ENCODE measurements at places on chromosomes 5 and 9.

DNA sequence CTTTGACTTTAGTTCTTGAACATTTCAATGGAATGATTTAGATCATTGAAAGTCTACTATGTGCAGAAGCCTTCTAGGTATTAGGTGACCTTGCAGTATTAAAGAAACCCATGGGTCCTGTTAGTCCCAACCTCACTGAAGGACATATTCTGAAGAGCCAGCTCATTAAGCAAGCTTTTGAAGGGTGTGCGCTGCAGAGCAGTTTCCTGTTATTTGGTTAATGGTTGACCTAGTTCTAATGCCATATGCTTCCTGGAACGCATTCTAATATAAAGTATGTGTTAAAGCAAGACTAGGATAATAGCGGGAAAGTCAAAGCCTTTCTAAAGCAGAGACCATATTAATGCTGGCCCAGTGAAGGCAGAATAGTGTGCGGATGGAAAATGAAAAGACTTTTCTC, 20.1 kb downstream of the ZNF462 start:
- no peak for DNase-seq

GRCh38 chr5:175597718-175598117, 60.2 kb upstream of the HRH2 start:
- DNase-seq: peak; percentile 0

GRCh38 chr5:2738156-2738699, 13.2 kb downstream of the IRX2 start:
- DNase-seq: no peak

DNA sequence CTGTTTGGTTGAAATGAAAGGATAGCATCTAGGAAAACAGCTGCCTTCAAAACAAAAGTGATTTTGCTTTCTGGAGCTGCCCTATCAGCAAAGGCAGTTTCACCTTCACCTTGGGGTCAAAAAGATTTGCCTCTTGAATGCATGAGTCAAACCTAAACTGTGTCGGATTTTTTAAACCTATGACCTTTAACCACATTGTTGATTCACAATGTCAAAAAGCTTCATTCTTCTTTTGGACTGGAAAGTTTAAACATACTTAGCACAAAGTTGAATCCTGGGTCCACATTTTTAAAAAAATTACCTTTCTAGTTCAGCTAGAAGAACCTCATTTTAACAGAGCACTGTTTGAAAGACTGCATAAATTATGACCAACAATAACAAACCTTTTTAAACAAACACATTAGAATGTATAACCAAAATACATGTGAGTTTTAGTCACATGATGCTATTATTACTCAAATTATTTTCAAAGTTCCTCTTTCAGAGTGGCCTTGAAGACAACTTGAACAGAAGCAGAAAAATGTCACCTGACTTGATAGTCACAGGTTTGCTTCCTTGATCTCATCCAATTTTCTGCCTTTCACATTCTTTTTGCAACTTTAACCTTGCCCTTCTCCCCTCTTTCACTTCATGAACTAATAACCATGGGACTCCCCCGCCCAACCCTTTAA, 109.7 kb upstream of the LHFPL2 start:
- DNase-seq: no peak

- DNase-seq: peak; percentile 10
These were observed 46.2 kb downstream of the PCA3 start for GRCh38 chr9:76810377-76810957.

DNA sequence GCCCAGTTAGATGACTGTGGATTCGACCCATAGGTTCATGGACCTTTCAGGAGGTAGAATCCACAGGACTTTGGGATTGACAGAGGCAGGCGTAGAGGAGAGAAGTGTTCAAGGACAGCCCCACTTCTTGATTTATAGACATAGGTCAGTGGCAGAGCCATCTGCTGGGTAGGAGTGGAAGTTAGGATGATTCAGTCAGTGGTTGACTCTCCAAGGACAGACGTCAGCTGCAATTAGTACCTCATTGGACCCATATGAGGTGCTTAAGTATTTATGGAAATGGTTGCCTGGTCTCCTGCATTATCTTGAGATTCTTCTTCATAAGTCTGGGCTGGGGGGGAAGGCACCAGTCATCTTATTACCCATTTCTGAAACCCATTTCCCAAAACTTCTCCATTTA, 70.9 kb downstream of the SH3RF2 start:
- peak; percentile 3 for DNase-seq

Measured in SHP77 (cell line).